Mesothelial cell of epicardium (in vitro differentiated cells): ENCODE measurements at places on chromosomes 12 and 14.

DNA sequence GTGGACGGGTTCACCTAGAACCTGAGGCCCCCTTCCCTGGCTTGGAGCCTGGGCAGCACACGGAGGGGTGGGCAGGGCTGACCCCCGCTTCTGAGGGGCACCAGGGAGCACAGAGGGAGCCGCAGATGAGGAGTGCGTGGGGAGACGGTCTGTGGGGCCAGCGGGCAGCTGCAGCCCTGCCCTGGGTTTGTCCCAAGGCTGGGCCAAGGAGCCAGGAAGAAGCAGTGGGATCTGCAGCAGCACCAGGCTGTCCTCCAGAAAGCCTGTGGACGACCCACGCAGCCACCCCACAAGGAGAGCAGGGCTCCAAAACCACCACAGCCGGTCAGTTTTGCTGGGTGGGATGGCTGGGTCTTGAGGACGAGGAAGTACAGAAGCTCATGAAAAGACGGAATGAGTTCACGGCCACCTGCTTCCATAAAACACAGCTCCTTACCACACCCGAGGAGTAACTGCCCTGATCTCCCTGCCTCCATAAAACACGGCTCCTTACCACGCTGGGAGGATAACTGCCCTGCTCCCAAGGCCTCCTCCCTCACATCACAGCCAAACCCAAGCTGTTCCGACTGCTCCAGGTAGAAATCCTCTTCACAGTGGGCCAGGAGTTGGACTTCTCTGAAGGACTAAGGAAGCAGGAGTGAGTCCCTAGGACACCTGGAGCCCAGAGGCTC is 9.9 kb upstream of the GOLGA3 start:
- no peak for DNase-seq
- H3K27ac ChIP-seq: peak overlapping the region; percentile 79
- H3K4me1 ChIP-seq: no peaks in the 10 kb centered on the region
- no peaks in the 10 kb centered on the region for H3K27me3 ChIP-seq

GRCh38 chr12:114248527-114248926 is 157.4 kb downstream of the TBX5 start:
- peaks cover 5% of the 10 kb centered on the region for H3K4me1 ChIP-seq
- H3K36me3 ChIP-seq: no peaks in the 10 kb centered on the region
- peaks cover 35% of the 10 kb centered on the region for H3K27me3 ChIP-seq
- no peak overlapping the region for H3K27ac ChIP-seq

- H3K27ac ChIP-seq: peak overlapping the region; percentile 97
- H3K27me3 ChIP-seq: no peaks in the 10 kb centered on the region
- H3K4me1 ChIP-seq: peaks cover 53% of the 10 kb centered on the region
- no peaks in the 10 kb centered on the region for H3K36me3 ChIP-seq
- DNase-seq: peak; percentile 25
- peak overlapping the region; percentile 81 for H3K4me3 ChIP-seq
These were observed 678 bp downstream of the ZBTB25 start for GRCh38 chr14:64502887-64503433.

DNA sequence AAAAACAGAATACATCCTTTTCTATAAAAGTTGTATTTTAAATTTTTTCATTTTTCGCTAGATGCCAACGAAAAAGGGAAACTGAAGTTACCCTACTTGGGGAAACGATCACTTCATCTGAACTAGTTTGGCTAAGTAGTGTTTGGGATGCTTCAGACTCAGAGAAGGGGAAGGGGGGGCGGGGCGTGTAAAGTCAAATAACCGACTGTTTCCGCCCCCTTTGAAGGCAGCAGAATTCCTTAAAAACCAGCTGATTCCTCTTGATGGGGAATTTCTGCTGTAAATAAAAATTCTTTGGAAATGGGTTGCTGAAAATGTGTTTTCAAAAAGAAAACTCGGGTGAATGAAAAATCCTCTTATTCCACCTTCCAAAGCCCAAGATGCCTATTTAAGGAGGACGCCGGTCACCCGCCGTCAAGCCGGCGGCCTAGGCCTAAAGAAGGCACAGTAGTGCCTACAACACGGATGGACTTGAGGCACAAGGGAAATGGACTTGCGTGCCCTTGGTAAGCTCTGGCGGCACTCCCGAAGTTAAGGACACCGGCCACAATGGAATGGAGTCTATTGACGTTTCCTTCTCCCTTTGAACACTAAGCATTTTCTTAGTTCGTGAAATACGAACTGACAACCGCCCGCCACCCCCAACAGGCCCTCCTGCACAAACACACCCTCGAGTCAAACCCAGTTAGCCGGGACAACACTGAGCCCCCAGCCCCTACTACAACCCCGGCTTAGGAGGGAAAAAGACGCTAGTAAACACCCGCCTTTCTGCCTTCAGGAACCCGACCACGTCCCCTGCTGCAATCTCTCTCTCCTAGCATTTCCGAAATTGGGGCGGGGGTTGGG is 1.9 kb downstream of the ATXN2 start:
- H3K4me1 ChIP-seq: peaks cover 44% of the 10 kb centered on the region
- peak overlapping the region; percentile 87 for H3K4me3 ChIP-seq
- peak overlapping the region; percentile 95 for H3K27ac ChIP-seq
- no peak for DNase-seq

GRCh38 chr12:127150956-127151355 is 1116.0 kb upstream of the TMEM132C start:
- H3K4me1 ChIP-seq: peaks cover 9% of the 10 kb centered on the region
- no peak overlapping the region for H3K27ac ChIP-seq
- no peaks in the 10 kb centered on the region for H3K36me3 ChIP-seq
- H3K4me3 ChIP-seq: no peak overlapping the region

DNA sequence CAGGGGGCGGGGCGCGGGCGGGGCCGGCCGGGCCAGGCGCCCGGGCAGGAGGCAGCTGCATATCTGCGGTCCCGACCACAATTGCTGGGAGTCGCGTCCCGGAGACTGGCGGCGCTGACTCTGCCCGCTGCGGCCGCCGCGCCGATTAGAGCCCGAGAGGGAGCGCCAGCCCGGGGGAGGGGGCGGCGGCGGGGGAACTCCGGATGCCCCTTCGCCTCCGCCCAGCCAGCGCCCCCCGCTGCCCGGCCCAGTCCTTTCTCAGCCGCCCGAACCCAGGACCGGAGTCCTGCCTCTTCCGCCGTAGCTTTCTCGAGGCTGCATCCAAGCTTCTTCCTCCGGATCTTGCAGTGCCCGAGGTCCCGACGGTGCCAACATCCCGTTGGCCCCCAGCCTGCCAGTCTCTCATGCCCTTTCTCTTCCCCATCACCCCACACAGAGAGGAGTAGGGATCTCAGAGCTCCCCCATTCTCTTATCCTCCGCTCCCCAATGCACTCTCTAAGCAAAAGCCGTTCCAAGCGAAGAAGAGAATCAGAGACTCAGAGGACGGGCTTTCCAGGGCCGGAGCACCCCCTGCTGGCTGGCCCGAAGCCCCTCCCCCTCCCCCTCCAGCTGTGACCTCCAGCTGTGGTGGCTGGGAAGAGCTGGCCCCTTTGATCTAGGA is 8.8 kb upstream of the SP7 start:
- peak overlapping the region; percentile 96 for H3K27ac ChIP-seq
- peaks cover 8% of the 10 kb centered on the region for H3K27me3 ChIP-seq
- H3K36me3 ChIP-seq: no peaks in the 10 kb centered on the region
- peaks cover 18% of the 10 kb centered on the region for H3K4me1 ChIP-seq
- DNase-seq: peak; percentile 72
